Pulmonary artery endothelial cell (primary cell): ENCODE measurements at places on chromosomes 16 and 17. TPM values are rescaled to one million over a fixed set of nuclear protein-coding genes. Genes with fewer than 3 reads are reported as not detected.

Gene HS3ST3A1
- total RNA-seq = not detected in 2 replicates

Gene BTBD17
- not detected in 2 replicates for total RNA-seq

Gene HOXB1
- not detected in 2 replicates for total RNA-seq

Gene GRN
- total RNA-seq = 288 and 362 TPM in 2 replicates

- DNase-seq = no peak
Measured at GRCh38 chr17:41360296-41360995, 9.2 kb downstream of the KRT33B start.

GRCh38 chr16:26441178-26441577 is 625.5 kb upstream of the C16orf82 start:
- DNase-seq = no peak

- no peak for DNase-seq
Measured at GRCh38 chr16:50781043-50781442, 39.2 kb downstream of the CYLD start.

DNA sequence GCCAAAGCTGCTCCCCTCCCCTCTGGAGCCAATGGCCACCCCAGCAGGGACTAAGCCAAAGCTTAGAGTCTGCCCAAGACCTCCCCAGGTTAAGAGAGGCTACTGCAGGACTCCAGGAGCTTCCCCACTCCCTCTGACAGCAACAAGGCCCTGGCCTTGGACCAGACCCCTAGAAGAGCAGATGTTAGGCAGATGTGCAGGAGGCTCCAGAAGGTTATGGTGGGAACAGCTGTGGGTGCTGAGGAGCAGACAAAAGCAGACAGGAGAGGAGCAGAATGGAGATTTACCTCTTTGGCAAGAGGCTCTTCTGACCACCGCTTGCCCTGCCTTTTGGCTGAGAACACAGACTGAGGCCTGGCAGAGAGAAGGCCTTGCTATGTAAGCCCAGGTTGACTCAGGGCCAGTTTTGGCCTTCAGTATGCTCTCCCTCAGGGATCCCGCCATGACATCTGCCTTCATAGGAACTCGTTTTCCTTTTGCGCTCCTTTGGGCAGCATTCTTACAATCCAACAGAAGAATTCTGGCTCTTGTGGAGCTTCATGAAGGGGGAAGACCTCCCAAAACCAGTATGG is 113.0 kb downstream of the RBFOX3 start:
- no peak for DNase-seq
